ENCODE measurements at places on chromosomes 11 and 22.

DNA sequence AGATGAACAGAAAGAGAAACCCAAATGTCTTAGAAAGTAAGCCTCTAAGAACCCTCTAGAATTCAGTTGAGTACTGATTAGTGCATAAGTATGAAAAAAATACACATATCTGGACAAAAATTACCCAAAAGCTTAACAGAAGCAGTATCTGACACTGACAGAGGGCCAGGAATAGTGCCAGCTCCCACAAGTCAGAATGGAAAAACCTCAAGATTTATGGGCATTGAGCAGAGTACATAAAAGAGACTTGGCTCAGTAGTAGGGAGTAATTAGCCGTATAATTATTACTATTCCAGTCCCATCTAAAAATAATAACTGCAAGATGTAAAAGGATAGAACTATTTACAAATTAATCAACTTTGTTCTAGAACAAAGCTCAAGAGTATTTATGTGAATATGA lies 834.5 kb downstream of the FAM181B start:
- no peak for DNase-seq

- DNase-seq = no peak
Observed at GRCh38 chr11:11961399-11962028, 46.9 kb downstream of the DKK3 start.

DNA sequence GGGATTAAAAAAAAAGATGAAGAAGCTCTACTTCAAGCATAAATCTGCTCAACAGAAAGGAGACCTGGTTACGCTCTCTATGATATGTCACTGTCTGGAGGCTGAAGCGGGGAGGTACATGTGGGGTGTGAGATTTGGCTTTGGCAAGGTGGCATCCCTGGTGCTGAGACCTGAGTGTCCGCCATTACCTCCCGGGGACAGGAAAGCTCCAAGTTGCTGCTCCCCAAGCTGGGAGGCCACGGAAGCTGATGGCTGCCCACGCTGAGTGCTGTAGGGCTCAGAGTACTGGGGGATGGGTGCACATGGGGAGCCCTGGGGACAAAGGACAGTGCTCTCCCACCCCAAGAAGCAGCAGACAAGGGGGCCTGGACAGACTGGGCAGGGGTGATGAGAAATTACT lies 167.9 kb downstream of the DSCAML1 start:
- DNase-seq = no peak

GRCh38 chr11:20397281-20397680 lies 9.8 kb downstream of the PRMT3 start:
- peak; percentile 25 for DNase-seq

- DNase-seq = peak; percentile 60
Observed at GRCh38 chr11:129364143-129364654, 11.4 kb upstream of the BARX2 start.
